Sciatic nerve (tissue), 2 donors: ENCODE measurements at places on chromosomes 2 and 18. TPM values are rescaled to one million over a fixed set of nuclear protein-coding genes. Genes with fewer than 3 reads are reported as not detected.
A peak's percentile ranks its signal among the peaks of the same experiment; 100 is the strongest.

The YIPF4 gene
- total RNA-seq = 72.0 TPM

The SYT4 gene
- not detected for total RNA-seq

The KIF1A gene
- total RNA-seq = 123 TPM

The IRS1 gene
- total RNA-seq = 33.8 TPM

- DNase-seq = no peak
Measured at GRCh38 chr2:201203916-201204654, 21.1 kb downstream of the CASP10 start.

DNA sequence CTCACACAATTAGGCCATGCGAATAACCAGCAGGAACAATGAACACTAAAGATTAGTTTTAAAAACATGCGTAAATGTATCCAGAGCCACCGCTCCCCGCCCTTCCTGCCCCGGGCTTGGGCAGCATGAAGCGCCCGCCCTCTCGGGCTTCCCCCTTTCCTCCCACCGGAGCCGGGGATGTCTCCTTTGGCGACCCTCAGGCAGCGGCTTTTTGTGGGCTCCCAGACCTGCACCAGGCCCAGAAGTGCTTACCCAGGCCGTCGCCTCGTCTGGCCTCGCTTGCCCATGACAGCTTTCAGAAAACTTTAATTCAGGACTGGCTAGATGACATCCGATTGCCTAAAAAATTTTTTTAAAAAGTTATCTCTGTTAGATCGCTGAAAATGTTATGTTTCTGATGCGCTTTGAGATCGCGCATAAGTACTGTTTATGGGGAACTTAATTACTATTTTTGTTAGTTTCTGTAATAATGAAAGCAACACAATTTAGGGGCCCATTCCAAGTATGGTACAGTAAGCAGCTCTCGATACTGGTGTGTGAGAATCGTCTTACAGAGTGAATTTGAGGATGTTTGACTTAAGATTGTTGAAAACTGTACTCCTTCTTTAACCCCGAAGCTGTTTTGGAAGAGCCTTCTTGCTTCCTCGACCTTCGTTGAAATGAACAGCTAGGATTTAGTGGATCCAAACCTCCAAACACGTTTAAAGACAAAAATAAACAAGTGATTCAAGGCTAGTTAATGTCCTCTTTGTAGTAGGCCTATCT lies 1.1 kb downstream of the MAP3K20 start:
- peak; percentile 63 for DNase-seq
